ENCODE measurements at places on chromosomes 3 and 15.

GRCh38 chr15:76203346-76204108, 107.7 kb downstream of the ETFA start:
- DNase-seq = no peak

- peak; percentile 98 for DNase-seq
These were observed 8.4 kb downstream of the ITGB5 start for GRCh38 chr3:124878561-124879336.

- peak; percentile 71 for DNase-seq
These were observed 69.1 kb upstream of the MAGI1 start for GRCh38 chr3:66107855-66108254.

- DNase-seq = no peak
These were observed 261.0 kb downstream of the ROBO1 start for GRCh38 chr3:79506751-79507150.

DNA sequence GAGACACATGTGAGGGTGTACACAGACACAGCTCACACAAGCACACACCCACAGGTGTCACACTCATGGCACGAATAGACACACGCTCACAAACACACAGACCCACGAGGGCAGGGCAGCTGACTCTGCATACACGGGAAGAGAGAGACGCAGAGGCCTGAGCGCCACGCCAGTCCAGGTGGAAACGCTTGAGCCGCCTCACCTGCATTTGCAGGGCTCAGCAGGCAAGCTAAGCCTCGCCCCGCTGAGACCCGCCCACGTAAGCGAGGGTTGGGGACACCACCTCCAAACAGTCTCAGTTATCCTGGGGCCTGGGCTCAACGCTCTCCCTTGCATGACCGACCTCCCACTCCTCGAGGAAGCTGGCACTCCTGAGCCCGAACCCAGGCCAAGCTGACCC, 73.2 kb downstream of the TLE3 start:
- DNase-seq = no peak

GRCh38 chr3:10333349-10333650, 12.4 kb upstream of the SEC13 start:
- DNase-seq = no peak

- no peak for DNase-seq
These were observed 206.1 kb downstream of the PDZRN3 start for GRCh38 chr3:73418681-73419080.
